ENCODE measurements at places on chromosomes 1 and 21.

GRCh38 chr1:24929398-24930259, 447 bp downstream of the RUNX3 start:
- DNase-seq, result no peak

- no peak for DNase-seq
These were observed 282.8 kb upstream of the PKN2 start for GRCh38 chr1:88401313-88401712.

- no peak for DNase-seq
These were observed 45.2 kb downstream of the SDCCAG8 start for GRCh38 chr1:243301059-243301458.

GRCh38 chr1:33163621-33164519, 18.0 kb downstream of the TRIM62 start:
- DNase-seq, result no peak

- no peak for DNase-seq
These were observed 29.5 kb downstream of the PIK3R3 start for GRCh38 chr1:46102769-46103476.

DNA sequence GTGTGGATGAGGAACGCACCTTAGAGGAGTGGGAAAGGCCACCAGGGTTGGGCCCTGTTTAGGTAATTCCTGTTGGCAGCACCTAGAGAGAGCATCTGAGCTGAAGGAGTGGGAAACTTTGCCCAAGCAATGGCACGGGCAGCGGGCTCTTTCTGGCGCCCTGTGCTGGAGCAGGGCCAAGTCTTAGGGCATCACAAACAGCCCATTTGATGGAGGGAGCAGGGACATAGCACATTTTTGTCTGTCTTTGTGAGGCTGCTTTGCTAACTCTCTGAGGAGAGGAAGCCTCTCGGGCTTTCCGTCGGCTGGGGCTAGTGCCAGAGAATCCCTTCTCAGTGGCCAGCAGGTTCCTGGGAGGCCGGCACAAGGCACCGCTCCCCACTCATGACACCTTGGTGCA, 22.5 kb upstream of the CNTN2 start:
- DNase-seq, result no peak

- no peak for DNase-seq
These were observed 40.1 kb downstream of the TRAPPC10 start for GRCh38 chr21:44052071-44052829.

GRCh38 chr1:102970496-102971078, 137.7 kb downstream of the COL11A1 start:
- DNase-seq, result no peak

DNA sequence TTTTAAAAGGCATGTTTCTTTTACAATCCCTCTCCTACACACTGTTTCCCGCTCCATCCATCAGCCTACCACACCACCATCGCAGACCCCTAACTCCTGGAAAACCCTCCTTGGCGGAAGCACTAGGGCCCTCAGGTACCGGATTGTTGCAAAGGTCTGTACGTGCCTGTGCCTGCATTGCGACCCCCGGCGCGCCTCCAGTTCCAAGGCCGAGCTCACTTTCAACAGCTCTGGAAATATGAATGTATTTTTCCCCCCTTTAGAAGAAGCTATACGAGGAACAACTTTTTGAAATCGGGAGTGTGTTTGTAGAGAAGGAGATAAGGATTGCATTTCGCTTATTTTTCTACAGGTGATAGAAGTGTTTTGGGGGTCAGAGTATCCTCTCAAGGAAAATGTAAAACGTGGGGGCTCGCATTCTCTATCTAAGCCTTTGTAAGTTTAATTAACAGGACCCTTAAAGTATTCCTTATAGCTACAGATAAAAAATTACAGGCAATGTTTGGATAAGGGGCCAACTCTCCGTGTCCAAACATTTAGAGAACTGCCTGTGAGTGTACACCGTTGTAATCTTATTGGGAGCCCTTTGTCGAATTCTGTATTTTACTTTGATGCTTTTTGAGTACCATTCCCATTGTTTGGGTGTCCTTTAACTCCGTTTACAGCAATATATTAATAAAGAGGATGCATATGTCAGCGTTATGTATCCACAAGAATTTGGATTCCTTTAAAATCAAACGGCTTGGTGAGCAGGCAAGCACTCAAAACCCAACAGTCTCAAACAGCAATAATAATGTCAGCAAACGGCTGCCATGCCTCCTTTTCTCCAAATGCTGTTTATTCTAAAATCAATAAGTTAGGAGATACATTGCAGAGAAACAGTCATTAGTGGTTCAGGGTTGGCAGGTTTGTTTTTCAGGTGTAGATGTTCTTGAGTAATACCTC, 5.9 kb downstream of the PRRX1 start:
- DNase-seq, result no peak

- DNase-seq, result no peak
These were observed 6.4 kb upstream of the MMEL1 start for GRCh38 chr1:2639203-2639602.

- no peak for DNase-seq
These were observed 60.5 kb downstream of the CAPN9 start for GRCh38 chr1:230807561-230808280.
